ENCODE measurements at places on chromosomes 4 and X.

DNA sequence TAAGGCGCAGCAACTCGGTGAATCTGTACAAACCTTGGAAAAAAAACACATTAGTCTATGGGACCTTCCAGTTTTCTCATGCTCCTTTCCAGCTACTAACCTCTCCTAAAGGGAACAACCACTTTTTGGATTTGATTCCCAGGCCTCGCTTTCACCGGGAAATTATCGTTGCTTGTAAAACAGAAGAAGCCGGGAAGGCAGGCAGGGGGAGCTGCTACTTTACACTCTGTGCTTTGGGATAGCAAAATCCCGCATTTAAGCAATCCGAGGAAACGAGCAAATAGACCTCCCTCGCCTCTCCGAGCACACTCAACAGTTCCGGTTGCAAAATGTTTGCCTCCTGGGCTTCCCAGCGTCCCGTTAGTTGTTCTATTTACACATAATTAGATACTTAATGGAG, 1.2 kb downstream of the CD38 start:
- peak; percentile 42 for DNase-seq

GRCh38 chr4:37666625-37667071, 19.5 kb downstream of the RELL1 start:
- DNase-seq = peak; percentile 98

GRCh38 chr4:25811841-25812240, 50.9 kb downstream of the SEL1L3 start:
- DNase-seq = no peak

DNA sequence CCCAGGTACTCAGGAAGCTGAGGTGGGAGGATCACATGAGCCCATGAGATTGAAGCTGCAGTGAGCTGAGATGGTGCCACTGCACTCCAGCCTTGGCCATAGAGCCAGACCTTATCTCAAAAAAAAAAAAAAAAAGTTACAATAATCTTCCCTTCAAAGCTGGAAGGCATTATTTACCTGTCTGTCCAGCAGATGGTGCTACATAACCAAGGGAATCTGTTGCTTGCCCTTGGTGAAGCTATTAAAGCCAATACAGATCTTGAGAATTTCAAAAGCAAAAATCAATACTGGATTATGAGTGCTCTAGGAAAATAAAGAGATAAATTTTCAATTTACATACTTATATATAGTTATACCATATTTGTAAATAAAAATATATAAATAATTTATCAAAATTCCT, 25.9 kb downstream of the PKD2 start:
- peak; percentile 63 for DNase-seq

DNA sequence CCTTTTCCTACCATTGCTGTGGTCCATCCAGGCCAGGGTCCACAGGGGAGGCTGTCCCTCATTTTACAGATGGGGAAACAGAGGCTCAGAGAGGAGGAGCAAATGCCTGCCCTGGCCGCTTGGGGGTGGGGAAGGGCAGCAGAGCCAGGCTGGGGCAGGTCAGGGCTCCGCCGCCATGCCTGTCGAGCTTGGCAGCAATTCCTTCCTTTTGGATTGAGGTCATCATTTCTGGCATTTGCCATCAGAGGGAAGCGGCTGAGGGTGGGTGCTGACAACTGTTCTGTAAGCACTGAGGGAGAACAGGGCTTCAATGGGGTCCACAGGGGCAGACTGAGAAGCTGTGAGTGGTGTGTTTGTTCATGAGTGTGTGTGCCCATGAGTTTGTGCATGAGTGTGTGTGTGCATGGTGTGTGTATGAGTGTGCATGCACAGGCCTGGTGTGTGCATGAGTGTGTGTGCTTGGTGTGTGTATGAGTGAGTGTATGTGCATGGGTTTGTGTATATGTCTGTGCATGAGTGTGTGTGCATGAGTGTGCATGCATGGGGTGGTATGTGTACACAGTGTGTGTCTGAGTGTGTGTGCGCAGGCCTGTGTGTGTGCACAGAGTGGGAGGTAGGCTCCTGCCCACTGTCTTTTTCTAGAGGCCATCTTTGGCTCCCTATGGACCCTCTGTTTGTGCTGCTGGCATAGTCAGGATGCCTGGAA, 115.2 kb downstream of the SORCS2 start:
- no peak for DNase-seq

GRCh38 chr4:89344571-89344970, 37.0 kb upstream of the GPRIN3 start:
- no peak for DNase-seq

DNA sequence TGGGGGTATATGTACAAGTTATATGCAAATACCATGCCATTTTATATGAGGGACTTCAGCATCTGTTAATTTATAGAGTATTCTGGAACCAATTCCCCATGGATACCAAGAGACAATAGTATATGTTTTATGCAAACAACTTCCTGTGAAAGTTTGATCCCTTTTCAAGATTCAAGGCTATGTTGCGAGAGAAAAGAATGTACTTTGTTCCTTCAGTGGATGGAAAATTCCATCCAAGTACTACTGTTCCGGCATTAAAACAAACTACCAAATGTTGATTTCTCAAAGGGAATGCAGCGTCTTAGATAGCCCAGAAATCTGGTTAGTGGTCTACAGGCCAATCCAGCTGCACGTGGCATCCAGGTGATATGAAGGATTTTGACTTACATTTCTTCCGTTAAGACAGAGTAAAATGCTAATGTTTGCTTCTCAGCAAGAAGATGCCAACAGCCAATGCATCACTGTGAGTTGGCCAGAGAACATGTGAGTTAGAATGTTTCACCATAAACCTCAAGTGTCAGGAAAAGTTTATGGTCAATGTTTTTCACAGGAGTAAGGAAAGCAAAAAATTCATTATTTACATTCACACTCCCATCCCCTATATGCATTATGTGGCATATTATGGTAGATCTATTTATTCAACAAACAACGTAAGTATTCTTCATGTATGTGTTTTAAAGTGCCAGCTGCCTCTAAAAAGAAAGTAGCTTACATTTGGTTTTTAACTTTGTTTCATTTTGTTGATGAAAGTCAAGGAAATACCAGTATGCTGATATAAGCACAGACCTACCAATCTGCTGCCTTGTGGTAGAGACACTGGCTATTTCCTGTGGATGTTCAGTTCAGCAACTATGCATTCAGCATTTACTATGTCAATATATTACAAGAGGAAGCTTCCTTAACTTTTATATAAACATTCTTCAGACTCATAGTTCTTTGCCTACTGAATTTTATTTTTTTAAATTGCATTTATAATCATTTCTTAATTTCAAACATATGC, 44.4 kb downstream of the METTL14 start:
- peak; percentile 6 for DNase-seq

GRCh38 chrX:85018471-85018870, 14.8 kb downstream of the APOOL start:
- no peak for DNase-seq

Measured in kidney tubule cell (primary cell).